ENCODE measurements at places on chromosomes 5 and 9.

GRCh38 chr9:114820776-114821501, 15.1 kb upstream of the TNFSF15 start:
- no peak for DNase-seq

DNA sequence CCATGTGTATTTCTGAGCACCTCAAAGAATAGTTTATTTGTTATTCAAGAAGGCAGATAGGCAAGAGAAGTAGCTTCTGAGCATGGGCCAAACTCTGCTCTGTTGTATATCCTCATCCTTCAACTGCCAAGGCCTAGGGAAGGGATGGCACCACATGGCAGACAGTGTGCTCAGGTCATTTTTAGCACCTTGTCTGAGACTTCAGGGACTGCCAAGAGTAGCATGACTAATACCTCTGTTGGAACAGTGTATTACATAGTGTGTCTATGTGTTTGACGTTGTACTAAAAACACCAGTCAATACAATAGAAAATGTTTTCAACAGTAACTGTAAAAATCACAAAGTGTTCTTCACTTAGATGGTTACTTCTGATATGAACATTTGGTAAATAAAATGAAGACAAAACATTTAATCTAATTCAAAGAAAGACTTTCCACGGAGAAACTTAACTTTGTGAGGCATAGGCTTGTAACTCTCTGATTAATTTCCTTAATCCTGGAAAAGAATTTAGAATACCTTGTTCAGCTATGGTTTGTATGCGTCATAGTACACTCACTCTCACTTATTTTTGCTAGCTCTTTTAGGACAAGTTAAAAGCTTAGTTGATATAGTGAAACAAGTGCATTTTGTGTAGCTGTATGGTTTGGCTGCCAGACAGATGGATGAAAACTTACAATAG, 318.4 kb upstream of the RIOK2 start:
- DNase-seq, result no peak

DNA sequence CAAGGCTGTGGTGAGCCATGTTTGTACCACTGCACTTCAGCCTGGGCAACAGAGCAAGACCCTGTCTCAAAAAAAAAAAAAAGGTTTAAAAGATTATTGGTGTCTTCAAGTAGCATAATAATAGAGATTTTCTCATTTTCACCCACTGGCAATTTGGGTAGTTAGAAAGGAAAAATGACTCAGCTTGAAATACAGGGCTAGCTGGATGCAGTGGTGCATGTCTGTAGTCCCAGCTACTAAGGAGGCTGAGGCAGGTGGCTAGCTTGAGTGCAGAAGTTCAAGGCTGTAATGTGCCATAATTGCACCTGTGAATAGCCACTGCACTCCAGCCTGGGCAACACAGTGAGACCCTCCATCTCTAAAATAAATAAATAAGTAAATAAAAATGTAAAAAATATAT, 111.1 kb downstream of the ARRDC3 start:
- no peak for DNase-seq

DNA sequence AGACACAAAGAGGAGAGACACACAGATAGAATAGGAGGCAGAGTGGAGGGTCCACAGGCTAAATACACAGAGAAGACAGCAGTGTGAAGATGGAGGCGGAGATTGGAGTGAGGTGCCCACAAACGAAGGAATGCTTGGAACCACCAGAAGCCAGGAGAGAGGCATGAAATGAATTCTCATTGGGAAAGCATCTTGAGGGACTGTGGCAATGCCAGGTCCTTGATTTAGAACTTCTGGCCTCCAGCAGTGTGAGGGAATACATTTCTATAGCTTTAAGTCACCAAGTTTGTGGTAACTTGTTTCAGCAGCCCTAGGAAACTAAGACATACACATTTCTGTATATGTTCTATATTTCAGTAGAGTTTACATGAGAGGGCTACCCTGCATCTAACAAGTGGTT, 396.6 kb upstream of the ZNF608 start:
- no peak for DNase-seq

DNA sequence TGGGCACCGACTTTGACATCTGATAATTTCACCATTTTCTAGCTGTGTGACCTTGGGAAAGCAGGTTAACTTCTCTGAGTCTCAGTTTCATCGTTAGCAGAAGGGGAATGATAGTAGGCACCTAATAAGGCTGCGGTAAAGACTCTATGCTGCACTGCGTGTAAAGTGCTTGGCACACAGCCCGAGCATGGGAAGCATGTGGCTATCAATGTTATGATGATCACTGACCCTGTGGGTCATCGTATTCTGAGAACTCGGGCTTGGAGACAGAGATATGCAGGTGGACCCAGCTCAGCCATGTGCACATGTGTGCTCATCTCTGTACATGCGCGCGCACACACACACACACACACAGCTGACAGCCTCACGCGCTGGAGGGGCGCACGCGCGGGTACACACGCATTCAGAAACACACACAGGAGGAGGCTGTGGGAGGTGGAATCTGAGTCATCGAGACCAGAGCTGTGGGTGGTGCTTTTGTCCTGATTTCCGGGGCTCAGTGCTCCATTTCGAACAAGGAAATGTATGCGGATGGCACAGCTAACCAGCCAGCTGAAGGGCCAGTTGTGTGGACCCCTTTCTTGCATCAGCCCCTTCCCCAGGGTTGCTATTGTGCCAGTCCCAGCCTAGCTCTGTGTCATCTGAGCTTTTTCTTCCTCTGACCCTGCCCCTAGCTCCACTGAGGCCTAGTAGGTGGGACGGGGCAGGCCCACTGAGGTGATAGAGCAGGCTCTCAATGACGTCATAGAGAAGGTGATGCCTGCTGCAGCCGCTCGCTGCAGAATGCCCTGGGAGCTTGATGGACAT, 11.1 kb upstream of the ARAP3 start:
- no peak for DNase-seq

DNA sequence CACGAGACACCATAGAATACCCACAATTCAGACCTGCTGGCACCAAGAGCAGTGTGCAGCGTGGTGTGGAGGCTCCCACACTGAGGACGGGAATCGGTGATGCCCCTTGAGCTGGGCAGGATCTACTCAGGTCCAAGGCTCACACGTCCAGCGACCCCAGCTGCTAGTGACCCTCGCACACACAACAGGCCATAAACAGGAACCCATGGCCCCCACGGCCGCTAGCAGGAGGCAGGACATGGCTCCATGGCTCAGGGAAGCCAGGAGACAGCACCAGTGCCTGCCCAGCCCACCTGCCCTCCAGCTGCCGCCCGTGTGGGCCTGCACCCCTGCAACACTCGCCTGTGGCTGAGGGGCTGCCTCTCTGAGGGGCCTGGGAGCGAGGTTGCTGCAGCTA, 43.4 kb upstream of the SLC9A3 start:
- DNase-seq, result no peak

GRCh38 chr9:125407974-125408900, 146.6 kb downstream of the GAPVD1 start:
- DNase-seq, result peak; percentile 87

DNA sequence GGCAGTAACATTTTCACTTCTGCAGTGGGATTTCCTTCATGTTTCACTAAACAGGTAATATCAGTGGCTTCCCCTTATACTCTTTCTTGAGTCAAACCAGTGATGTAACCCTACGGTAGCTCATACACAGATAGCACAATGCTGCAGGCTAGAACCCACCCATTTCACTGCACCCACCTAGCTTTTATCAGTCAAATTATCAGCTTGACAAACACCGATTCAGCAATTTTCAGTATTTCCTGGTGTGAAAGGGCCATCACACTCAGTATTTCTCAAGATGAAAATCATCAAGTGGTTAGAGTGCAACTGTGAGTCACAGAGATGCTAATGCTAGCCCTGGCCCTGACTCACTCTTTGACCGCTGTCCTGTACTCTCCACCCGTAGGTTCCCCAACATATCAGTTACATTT, 242.3 kb upstream of the PTGER4 start:
- peak; percentile 41 for DNase-seq

- no peak for DNase-seq
These were observed 112.3 kb downstream of the DPYSL3 start for GRCh38 chr5:147397616-147398015.

GRCh38 chr9:7001571-7001970, 243.8 kb downstream of the KDM4C start:
- no peak for DNase-seq

GRCh38 chr9:82419696-82420486, 431.3 kb downstream of the SPATA31D1 start:
- no peak for DNase-seq

- DNase-seq, result no peak
These were observed 3.6 kb upstream of the RAPGEF1 start for GRCh38 chr9:131743501-131743900.

DNA sequence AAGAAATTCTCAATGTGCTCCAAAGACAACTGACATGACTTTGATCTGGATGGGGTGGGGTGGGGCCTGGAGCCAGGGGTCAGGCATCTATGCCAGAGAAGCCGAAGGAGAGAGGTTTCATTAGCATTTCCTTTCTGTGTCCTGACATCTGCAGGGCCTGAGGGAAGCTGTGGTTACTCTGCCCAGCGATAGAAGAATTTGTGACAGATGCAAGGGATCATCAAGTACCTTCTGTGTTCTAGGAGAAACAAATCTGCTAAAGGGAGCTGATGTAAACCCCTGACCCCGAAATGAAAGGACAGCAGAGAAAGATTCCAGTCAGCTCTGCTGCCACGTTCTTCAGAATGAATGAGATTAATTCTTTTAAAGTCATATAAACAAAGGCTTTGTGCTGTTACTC, 335.7 kb downstream of the PRELID2 start:
- no peak for DNase-seq

- DNase-seq, result no peak
These were observed 16.9 kb downstream of the DIMT1 start for GRCh38 chr5:62386824-62387223.

DNA sequence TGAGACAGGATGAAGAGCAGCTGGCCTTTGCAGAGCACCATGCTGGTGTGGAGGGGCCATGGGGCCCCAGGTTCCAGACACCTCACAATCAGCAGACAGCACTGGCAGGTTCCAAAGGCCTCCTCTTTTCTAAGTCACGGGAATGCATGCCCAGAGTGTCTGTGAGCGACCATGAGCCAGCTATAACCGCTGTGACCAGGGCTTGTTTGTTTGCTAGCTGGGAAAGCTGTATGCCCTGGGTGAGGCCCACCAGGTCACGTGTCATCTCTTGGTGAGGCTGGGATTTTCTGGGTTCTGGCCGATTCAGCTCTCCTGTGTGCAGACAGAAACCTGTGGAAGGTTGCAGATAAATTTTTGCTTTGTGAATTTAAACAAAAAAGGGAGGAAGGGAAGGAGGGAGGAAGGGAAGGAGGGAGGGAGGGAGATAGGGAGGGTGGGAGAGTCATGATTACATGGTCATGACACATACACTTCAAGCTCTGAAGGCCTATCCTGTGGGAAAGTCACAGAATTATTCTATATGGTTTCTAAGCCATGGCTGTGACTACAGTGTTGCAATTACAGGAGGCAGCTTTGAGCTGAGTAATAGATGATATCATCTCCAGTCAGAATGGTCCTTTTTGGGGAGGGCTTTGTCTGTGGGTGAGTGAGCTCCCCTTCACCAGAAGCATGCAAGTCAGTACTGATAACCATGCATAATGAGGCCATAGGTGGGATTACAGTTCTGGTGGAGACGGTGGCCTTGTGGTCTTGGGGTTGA, 37.2 kb downstream of the PAPPA start:
- no peak for DNase-seq

DNA sequence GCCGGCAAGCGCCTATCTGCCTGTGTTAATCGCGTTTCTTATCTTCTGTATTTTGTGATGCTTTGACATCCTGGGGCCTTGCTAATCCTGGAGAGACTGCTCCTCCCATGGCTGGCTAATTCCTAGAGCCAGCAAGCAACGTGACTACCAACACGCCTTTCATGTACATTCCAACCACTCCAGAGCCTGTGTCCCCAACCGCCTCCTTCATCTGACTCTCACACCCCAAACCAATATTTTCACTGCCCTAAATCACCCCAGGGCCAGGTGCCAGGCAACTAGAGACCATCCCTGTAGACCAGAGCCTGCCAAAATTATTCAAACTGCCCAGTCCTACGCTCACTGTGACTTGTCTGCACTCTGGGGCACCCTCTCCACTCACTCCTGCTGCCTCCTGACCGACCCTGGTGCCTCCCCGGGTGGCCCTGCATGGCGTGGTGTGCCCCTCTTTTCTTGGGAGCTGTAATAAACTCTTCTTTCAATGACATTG, 50.5 kb upstream of the COL5A1 start:
- no peak for DNase-seq

DNA sequence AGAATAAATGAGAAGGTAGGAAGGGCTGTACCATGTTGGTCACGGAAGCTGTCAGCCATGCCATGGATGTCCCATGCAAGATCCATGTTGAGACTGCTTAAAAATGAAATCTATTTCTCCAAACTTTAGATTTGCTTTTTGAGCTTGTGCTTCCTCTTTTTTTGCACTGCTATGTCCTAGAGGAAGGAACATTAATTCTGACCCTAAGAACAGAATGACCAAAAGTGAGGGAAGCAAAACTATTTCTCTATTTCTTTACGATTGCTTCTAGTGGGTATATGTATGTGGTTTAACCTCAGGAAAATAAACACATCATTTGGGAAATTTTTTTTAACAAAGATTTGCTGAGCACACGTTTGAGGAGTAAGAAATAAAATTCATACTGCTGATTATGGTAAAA, 84.6 kb downstream of the USP20 start:
- no peak for DNase-seq

DNA sequence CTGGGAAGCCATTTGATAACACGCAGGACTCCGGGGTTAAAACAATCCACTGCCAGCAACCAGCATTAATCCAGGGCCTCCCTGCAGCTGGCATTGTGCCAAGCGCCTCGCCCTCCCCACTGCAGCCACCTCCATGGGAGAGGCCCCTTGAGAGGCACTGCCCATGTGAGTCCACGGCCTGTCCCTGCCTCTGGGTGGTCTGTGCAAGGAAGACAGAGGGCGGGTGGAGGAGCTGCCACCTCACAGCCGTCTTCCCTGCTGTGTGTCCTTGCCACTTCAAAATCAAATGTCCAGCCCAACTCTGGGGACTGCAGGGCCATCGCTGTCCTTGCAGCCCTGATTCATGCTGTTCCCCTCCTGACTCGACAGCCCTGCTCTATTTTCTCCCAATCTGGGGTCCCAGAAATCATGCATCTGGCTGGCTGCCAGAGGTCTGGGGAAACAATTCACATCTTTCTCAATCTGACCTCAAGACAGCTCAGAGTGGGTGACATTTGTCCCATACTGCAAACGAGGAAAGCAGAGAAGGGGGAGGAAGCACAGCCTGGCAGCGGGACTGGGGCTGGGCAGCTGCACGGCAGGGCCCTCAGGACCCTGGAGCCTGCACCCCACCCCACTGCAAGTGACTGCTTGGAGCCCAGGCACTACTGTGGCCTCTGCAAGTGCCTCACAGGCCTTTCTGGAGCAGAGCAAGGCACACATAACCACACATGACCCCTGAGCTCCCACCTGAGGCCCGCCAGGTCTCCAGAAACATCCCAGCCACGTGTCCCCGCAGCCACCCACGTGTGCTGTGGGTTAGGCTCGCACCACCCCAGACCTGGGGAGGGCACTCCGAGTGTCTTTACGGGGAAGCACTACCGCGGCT, 15.7 kb downstream of the BRD3OS start:
- no peak for DNase-seq
